ENCODE measurements at places on chromosomes 3 and 15.

GRCh38 chr15:51889486-51889885 is 60.0 kb downstream of the TMOD3 start:
- no peak for DNase-seq

GRCh38 chr3:40071683-40072238 is 237.7 kb upstream of the EIF1B start:
- no peak for DNase-seq

GRCh38 chr3:100151024-100151707 is 36.9 kb upstream of the FILIP1L start:
- no peak for DNase-seq

DNA sequence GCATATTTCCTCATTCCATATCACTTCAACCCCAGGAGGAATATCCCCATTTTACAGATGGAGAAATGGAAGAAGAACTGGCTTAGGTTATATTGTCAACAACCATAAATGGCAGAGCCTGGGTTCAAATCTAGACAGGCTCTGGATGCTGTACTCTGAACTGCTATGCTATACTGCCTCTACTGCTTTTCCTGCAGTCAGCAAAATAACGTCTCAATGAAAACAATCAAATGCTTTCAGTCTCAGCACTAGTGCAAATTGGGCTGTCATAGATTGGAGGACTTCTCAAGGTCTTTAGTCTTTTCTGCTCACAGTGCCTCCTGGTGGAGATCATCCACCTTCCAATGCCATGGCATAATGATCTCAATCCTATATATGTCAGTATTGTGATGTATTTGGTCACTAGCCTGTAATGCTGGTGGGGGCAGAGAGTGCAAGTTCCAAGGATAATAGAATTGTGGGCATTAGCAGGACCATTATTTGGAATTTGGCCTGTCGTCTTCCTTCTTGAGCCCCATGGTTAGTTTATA is 285.0 kb downstream of the CLSTN2 start:
- no peak for DNase-seq

Data from activated T-cell treated with anti-CD3 and anti-CD28 coated beads for 1 hour (primary cell).